ENCODE measurements at places on chromosomes 6 and 20.

- DNase-seq = no peak
Measured at GRCh38 chr20:33604991-33605370, 57.1 kb upstream of the C20orf144 start.

- no peak for DNase-seq
Measured at GRCh38 chr20:8853805-8854338, 215.0 kb upstream of the PLCB4 start.

DNA sequence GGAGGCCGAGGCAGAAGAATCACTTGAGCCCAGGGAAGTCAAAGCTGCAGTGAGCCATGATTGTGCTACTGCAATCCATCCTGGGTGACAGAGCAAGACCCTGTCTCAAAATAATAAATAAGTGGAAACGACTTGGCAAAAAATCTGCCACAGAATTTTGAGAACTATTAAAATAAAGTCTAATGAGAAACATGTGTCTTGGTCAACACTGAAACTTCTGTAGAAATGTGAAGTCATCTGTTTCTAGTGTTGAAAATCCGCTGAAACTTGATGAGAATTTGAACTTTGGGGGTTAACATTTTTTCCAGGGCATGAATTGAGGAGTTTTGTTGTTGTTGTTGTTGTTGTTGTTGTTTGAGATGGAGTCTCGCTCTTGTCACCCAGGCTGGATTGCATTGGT, 29.0 kb upstream of the BCLAF1 start:
- no peak for DNase-seq

DNA sequence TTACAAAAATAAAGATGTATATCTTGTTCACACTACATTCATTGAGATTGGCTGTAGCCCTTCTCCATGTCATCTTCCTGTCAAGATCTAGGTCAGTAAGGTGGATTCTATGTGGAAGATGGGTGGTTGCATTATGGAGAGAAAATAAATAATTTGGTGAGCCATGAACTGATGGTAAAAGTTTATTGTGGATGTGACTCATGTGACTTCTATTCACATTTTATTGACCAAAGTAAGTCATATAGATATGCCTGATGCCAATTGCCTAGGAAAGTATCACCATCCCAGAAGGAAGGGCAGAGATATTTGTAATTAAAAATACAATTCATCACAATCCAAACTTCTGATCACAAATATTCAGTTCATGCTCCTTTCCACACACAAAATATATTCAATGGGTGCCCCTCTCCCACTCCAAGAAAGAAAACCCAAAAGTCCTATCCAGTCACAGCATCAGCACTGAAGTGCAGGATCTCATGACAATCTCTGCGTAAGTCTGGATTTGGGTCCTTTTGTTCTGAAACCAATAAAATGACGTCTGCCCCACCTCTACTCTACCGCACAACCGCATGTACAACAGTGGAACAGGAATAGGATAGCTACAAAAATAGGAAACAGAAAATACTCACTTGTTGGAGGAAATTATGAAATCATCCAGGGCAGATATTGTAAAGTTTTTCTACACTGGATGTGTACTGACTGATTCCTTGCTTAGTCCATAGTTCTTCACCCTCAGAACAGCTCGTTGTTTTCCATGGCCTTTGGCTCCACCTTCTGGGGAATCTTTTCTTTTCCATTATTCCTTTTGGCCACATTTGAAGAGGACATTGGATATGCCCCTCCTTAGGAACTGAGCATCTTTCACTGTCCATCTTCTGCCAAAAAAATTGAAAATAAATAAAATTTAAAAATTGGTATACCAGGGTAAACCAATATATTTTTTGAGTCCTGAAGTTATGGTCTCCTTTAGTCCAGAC, 16.1 kb upstream of the SLC17A3 start:
- DNase-seq = no peak

DNA sequence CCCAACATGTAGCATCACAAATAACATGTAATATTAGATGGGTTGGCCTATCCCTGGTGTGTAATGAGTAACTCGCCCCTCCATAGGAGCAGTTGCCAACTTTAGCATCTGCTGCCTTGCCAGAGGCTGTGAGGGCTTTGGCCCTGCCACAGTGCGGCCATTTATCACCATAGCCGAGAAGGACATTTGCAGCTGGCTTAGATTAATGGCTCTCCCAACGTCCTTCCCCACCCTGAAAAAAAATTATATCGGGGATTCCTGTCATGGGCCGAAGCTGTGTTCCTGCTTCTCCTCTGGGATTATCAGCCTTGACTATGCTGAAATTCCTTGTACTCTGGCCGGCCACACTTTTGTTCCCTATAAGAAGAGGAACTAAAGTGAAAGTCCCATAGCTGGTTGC, 7.6 kb upstream of the ADIG start:
- no peak for DNase-seq

DNA sequence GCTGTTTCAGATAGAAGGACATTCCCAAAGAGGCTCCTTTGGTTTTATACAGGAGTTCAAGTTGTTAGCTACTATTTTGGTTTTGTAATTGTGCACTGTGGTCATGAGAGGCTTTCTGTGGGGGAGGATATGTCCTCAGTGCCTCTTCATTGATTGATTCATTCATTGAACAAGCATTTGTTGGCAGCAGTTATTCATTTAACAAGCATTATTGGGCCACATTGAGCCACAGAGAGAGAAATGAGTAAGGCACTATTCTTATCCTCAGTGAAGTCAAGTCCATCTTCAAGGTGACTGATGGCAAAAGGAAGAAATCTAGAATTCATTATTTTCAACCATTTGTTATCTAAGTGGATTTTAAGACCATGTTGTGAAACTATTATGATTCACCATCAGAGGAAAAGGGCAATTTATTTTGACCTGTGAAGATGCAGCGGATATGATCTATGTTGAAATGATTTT, 697.2 kb upstream of the CITED2 start:
- no peak for DNase-seq

DNA sequence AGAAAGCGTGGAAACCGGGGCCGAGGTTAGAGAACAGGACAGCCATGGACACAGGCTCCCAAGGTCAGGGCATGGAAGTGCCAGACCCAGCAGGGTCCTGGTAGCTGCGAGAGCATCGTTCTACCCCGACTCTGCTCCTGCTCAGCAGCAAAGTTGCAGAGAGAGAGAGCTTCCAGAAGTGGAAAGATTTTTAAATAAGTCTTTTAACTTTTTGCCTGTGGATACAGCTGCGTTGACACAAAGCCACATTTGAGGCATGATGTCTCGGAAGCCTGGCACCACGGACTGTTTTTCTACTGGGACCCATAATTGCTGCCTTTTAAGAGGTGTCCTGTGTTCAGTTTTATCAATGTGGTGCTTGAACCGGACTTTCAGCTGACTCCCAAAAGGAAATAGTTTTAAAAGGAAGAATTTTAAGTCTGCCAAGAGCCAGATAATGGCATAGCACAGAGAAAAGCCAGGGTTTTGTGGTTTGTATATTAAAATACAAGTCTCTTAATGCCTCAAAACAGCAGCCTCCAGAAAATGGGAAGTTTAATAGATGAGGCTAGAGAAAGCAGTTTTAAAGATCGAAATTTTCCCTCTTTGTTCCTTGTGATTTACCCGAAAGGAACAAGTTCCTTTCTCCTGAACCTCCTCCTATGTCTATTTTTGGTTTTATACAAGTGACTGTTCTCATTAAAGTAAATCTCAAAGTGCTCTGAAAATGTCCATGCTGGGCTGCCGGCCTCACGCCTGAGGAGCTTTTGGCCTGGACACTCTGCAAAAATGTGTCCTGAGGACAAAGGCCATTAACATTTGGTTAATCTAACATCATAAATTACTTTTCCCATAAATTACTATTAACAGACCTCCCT, 91.5 kb downstream of the RIN2 start:
- DNase-seq = no peak

GRCh38 chr6:71621918-71622519, 264.3 kb upstream of the RIMS1 start:
- DNase-seq = no peak

DNA sequence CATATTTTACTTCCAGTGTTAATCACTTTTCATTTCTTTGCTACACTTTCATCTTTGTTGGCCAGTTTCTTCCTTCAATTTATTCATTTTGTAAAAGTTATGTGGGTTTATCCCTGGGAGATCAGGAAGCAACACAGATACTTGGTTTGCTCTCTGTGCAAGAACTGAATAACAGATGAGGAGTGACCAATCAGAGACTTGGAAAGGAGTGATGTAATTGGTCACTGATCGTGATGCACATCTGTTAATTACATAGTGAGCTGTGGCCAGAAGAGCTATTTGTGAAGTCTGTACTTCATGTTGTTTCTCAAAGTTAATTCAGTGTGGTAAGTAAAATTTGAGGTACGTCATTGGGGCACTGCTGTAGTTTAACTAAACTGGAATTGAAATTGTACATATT, 21.3 kb downstream of the ANKRD6 start:
- DNase-seq = no peak

- DNase-seq = no peak
Measured at GRCh38 chr6:50843842-50844241, 25.2 kb downstream of the TFAP2B start.

- no peak for DNase-seq
Measured at GRCh38 chr6:32462609-32463008, 22.9 kb downstream of the HLA-DRA start.

GRCh38 chr6:169964486-169965180, 213.2 kb downstream of the ERMARD start:
- DNase-seq = no peak

DNA sequence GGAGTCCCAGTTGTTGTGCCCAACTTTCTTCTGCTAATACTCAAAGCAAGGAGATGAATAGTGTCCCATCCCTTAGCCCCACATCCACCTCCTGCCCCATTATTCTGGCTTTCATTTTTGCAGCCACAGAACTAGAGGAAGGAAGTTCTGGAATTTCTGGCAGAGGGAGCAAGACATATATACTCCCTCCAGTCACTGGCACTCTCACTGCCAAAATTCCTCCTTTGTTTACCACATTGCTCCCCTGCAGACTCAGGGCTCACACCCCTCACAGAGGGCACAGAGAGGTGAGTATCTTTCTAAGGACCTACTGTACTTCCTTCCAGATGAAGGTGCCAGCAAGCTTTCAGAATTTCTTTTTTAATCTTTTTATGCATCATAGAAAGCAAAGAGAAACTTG, 168.0 kb upstream of the ID4 start:
- DNase-seq = no peak

- no peak for DNase-seq
Measured at GRCh38 chr20:15838466-15838865, 734.8 kb downstream of the KIF16B start.

DNA sequence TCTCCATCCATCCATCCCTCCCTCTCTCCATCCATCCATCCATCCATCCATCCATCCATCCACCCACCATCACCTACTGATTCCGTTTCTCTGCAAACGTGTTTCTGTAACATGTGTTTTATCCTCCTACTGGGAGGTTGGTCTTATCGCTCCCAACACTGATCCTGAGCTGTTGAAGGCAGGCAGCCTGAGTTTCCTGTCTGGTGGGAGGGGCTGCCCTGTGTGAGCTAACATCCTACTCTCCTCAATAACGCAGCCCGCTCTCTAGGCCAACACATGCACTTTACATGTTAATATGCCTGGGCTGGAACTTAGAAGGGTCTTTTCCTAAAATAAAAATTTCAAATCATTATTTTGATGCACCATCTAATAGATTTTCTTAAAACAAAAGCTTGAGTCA, 126.5 kb downstream of the WDR27 start:
- no peak for DNase-seq

GRCh38 chr6:8193541-8193940, 91.2 kb upstream of the EEF1E1 start:
- DNase-seq = no peak

DNA sequence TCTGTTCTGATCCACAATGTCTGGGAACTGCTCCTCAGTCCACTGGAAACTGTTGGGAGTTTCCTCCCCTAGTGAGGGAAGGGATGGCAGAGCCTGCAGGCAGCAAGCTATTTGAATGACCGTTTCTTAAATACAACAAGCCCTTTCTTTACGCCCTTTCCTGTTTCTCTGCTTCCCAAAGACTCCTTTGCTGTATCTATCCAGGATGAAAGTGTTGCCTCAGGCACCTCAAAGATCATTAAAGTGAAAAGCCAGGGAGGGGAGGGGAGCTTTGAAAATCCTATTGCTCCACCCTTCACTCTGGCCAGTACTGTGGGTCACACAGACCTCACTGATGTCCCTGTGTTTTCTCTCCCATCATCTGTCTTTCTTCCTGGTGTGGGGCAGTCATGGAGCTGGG, 213.1 kb downstream of the RNF144B start:
- no peak for DNase-seq

DNA sequence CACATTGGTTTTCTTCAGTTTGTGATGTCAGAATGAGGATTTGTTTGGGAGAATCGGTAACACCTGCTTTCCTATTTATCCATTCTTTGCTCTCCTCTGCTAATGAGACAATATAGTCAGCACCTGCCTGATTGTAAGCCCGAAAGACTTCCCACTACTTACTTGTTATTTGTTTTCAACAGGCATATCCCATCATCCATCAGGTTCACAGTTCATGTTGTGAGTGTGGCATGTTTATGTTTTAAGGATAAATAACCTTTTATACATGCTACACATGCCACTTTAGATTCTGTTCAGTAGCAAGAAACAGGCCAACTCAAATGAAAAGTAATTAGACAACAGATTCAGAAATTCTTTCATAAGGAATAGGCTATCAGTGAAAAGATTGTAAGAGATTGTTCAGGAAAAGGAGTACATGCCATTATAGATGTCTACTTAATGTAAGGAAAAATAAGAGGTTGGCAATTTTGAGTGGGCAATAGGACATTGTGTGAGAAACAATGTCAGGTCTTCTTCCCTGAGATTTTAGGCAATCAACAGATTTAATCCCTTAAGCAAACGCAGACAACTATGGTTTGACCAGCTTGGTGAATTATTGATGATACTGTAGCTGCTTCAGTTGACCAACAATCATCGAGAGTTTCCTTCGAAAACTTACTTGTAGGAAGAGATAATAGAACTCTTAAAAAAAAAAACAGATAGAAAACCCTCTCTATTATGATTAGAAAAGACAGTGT, 7.9 kb upstream of the GPRC6A start:
- no peak for DNase-seq

DNA sequence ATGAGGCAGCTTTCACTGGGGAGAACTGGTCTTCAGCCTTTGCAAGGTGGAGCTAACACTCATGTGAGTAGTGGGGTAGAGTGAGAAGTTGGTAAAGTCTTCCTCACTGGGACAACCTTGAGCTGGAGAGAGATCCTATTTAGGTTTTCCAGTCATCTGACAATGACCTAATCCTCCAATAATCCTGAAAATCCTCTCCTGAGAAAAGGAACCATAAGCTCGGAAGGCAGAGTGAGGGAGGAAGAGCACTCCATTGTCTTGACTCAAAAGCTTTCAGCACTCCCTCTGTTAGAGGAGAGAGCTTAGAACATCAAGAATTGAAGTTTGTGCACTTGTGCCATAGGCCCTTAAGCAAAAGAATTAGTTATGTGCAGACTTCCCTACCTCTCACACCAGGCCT, 77.8 kb downstream of the TRAM2 start:
- no peak for DNase-seq
